NCI-H1417 (cell line): ENCODE measurements at places on chromosomes 6 and 20.

DNA sequence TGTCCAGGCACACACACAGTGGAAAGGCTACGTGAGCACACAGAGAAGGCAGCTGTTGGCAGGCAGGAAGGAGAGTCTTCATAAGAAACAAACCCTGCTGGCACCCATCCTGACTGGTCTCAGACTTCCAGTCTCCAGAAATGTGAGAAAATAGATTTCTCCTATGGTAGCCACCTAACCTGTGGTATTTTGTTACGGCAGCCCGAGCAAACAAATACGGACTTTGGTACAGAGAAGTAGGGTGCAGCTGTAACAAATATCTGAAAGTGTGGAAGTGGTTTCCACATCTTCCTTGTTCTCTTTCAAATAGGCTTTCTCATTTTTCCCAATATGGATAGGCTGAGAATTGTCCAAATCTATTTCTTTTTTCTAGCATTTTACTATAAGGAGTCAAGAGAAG, 94.6 kb downstream of the ADGB start:
- DNase-seq, result no peak

DNA sequence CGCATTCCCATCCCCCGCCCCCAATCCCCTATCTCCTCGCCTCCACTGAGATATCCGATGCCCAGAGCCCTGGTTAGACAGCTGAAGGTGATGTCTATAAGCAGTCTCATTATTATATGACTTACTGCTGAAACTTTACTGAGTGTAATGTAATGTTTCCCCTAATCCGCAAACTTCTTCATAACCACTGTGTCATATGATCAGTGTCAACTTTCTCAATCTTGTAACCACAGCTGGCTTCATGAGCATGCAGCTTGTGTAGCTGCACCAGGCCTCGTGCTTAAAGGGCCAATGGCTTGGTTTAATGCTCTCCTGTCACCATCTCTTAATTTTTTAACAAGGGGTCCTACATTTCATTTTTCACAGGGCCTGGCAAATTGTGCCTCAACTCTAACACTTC, 8.1 kb downstream of the ASIP start:
- DNase-seq, result no peak

- peak; percentile 58 for DNase-seq
Observed at GRCh38 chr6:31580807-31581433, 1.3 kb downstream of the LTB start.

DNA sequence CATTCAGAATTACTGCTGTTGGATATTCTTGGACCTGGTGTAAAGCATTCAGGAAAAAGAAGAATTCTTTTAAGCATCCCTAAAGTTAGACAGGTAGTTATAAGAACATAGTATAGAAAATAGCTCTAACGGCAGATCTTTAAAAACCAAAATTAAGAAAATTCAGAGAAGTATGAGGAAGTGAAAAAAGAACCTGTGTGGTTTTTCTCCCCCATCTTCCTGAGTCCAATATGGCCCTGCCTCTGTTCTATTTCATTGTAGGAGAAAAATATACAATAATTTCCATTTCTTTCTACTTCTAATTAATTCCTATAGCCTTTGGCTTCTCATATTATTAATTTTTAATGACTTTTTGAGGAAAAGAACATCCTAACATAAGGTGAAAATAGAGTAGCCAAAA, 47.1 kb downstream of the FHL5 start:
- DNase-seq, result no peak

- no peak for DNase-seq
Observed at GRCh38 chr6:165770397-165771082, 107.5 kb upstream of the PDE10A start.

GRCh38 chr6:116397914-116398313, 27.2 kb downstream of the DSE start:
- no peak for DNase-seq

GRCh38 chr20:61543086-61543485, 291.0 kb downstream of the CDH4 start:
- DNase-seq, result peak; percentile 28

- peak; percentile 82 for DNase-seq
Observed at GRCh38 chr20:62219992-62220665, at the start of gene HRH3. TSS of gene HRH3 (minus strand) at chr20:62220278. CDS start at chr20:62219970, 308 bp downstream.

- no peak for DNase-seq
Observed at GRCh38 chr20:10469056-10469455, 34.0 kb downstream of the SLX4IP start.

- DNase-seq, result no peak
Observed at GRCh38 chr6:34934516-34934915, 45.5 kb downstream of the ANKS1A start.

GRCh38 chr6:34928220-34928619, 39.2 kb downstream of the ANKS1A start:
- DNase-seq, result peak; percentile 81

DNA sequence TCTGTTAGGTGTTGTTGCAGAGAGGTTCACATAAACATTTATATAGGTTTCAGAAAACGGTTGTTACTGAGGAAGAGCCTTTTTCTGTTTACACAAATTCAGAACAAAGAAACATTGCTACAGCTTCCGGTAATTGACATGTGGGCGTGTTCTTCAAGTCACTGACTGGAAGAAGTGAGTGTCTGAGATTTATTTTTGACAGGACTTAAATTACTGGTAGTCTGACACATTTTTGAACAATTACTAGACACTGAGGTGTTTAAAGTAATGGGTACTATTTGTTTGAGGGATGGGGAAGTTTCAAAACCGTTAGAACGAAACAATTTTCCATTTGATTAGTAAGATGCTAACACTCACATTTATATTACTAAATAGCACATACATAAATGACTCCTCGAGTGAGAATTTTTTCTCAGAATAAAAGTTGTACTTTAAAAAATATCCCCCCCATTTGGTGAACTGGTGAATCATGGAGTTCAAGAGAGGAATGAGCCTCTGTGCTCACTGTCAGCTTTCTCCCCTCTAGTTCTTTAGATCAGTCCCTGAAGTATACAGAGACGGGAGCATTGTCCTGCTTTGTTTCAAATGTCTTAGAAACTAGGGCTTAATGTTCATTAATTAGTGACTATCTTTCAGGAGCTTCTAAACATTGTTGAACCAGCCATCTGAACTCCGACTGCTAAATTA, 98.7 kb downstream of the TSHZ2 start:
- no peak for DNase-seq

DNA sequence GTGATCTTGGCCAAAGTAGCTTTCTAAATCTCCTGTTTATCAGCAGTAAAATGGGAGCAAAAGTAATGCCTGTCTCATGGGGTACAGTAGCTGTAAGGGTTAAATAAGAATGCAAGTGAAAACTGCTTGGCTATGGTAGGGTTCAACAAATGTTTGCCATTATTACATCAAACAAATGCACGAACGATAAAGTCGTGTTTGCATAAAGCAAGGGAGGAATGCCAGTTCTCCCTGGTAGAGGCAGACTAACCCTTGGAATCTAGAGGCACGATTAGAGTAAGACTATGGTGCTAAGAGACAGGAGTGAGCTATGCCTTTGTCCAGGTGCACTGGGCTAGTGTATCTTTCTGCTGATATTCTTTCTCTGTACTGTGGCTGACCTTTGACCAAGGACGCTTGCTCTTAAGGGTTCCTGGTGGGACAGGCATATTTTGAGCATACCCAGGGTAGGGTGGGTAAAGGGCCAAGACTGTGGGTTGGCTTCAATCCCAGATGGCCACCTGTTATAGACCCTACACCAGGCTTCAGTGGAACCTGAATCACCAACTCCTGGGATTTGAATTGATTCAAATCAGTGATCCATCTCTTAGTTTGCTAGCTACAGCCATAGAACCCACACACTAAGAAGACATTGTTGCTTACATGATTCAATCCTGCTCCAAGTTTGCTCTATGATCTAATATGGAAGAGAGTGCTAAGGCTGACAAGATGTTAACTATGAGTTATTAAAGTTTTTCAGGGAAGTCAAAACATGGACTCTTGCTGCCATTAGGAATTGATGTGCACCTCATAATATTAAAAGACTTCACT, 139.9 kb downstream of the CCDC170 start:
- no peak for DNase-seq

DNA sequence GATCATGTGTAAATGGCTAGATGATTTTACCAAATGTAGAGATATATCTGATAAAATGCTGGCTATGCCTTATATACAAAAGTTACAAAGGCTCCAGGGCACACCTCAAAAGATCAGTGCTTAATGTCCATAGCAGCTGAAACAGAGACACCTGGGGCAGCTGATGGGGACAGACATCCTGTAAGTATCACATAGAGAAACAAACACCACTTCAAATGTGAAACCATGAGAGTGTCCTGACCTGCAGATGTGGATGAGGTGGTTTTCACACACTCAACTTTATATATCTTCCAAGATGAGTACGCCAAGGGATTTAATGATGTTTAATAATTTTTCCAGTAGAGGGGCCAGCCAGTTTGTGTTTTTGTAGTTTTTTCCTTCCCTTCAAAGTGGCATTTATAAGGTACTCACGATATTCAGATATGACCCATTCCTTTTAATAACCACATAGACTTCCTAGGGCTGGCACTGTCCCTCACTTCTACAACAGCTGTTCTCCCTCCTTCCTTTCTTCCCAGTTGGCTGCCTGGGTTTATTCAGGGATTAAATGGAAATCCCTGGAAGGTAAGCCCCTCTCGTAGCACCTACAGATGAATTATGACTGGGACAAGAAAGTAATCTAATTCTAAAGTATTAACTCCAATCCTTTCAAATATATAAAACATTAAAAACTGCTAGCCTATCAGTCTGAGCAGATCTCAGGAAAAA, 50.3 kb upstream of the MCM9 start:
- DNase-seq, result no peak

DNA sequence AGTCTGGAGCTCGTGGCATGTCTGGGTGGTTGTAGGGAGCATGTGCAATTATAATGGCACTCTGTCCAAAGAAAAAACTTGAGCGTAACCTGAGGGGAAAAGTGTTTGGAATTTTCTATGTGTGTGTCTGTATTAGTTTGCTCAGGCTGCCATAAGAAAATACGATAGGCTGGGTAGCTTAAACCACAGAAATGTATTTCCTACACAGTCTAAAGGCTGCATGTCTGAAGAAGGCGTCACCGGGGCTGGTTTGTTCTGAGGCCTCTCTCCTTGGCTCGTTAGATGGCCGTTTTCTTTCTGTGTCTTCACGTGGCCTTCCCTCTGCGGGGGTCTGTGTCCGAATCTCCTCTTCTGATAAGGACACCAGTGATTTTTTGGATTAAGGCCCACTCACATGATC, 59.0 kb downstream of the IGF2R start:
- no peak for DNase-seq

DNA sequence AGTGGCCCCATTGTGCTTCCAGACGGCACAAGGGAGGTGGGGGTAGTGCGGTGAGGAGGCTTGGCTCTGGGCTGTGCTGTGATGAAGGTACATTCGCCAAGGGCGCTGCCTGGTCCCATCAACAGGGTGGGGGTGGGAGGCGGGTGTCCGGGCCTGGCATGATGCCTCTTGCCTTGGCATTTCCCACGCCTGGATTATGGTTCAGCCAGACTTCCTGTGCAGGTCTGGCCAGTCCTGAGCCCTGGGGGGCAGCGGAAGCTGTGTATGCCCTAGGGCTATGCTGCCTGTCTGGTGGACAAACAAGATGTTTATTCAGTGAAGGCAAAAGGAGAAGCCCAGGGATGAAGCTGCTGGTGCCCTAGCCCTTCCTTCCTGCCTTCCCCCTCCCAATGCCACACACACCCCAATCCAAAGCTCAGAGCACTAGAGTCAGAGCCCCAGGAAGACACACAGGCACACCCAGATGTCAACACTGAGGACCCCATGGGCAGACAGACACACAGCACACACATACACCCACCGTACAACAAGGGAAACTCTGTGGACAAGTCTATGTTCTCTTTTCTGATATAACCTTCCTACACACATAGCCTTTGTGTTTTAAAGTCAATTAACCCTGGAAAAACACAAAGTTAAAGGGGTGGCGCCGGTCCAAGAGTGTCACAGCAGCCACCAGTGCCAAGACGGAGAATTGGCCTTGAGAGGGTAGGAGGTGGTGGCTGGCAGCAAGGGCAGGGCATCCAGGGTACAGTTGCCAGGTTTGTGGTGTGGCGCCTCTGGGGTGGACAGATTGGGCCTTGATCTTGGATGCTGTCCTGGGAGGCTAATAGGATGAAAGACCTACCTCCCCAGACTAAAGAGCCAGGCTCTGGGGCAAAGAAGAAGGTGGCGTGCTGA, 54.7 kb upstream of the SAYSD1 start:
- peak; percentile 21 for DNase-seq

DNA sequence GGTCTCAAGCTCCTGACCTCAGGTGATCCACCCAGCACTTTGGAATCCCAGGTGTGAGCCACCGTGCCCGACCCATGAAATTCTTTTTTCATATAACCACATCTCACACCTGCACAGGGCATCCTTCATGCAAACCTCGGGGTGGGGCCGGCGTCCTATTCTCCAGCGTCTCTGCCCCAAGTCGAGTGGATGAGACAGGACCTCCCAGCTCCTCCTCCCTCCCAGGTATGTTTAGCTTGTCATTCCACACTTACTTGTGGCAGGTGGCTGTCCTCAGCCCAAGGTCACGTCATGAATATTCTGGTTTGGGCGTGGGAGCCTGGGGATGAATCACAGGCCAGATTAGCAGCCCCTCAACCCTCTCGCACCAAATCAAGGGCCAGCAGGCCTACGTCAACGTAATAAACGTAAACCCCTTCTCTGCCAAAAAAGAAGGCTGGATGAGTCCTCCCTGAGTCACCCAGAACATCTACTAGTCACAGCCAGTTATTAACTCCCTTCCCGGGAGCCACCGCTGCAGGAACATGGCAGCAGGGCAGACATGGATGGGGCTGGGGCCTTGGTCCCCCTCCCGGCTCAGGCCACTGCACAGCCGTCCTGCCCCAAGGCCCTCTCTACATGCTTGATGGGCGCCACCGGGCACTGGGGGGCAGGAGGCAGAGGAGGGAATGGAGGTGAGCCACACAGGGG, 91.7 kb downstream of the YTHDF1 start:
- DNase-seq, result no peak

DNA sequence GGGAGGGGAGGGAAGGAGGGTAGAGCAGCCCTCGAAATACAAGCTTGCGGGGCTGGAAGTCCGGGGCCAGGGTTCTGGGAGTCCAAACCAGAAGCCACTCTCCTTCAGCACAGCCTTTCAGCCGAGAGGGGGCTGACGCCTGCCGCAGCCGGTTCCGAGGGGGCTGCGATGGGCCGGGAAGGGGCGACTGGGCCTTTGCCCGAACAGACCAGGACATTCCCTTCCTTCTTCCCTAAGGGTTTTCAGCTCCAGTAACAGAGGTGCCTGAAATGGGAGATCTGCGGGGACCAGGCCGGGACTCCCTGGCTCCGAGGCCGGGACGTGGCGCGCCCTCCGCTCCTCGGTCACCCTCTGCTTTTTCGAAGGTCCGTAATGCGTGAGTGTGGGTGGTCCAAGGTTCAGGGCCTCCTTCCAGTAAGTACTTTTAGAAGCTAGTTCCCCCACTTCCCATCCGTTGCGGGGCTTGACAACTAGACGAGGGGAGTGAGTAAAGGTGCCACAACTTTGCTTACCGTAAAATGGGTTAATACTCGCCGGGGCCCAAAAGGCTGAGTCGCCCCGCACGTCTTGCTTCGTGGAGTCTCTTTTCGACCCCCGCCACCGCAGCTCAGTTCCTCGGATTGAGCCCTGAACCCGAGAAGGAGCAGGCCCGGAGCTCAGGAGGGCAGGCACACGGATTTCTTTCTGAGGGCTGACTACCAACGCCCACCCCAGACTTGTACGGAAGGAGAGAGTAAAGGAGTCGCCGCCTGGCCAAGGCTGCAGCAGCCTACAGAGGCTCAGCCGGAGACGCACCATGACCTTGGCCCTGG, 2.9 kb upstream of the OLIG3 start:
- no peak for DNase-seq
